ENCODE measurements at places on chromosomes 6 and 20.
A peak's percentile ranks its signal among the peaks of the same experiment; 100 is the strongest.

- no peak for DNase-seq
Measured at GRCh38 chr6:136252441-136252840, 2.3 kb upstream of the MTFR2 start.

- peak; percentile 71 for DNase-seq
Measured at GRCh38 chr6:10429638-10430427, 15.0 kb upstream of the TFAP2A start.

DNA sequence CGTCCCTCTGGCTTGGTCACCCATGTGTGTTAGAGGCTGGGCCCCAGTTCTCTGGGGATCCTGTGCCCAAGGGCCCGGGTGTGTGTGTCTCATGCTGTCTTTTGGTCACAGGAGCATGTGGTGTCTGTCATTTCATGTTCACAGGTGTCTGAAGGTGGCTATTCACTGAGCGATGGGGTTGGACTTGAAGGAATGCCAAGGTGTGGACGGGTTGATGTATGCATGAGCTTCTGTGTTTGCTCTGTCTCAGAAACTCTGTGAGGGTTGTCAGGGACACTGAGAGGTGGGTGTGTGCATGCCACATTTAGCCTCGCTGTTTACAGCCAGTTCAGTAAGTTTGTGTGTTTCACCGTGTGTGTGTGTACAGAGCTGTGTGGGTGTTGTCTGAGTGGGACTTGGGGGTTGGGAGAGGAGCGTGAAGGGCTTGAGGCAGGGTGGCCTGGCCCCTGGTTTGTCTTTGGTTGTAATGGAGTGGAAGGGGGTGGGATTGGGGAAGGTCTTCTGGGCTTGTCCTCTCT, 1.2 kb downstream of the DDR1 start:
- DNase-seq = no peak

DNA sequence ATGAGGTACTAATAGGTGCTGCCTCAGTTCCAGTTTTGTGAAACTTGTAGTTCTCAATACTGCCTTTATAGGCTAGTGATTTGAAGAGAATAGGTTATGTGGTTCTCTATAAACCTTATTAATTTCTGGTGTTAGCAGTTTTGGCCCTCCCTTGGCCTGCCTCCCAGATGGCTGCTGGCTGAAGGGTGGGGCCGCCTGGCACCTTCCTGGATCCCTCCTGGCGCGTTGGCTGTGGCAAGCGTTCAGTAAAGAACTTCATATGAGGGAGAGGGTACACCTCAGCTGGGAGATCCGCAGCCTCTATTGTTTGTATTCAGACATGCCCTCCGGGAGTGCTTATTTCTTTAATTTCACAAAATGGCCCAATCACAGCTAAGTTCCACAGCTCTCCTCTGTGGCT, 51.9 kb downstream of the FAM120B start:
- DNase-seq = no peak

GRCh38 chr20:63402860-63403220, 41.7 kb upstream of the CHRNA4 start:
- DNase-seq = no peak

DNA sequence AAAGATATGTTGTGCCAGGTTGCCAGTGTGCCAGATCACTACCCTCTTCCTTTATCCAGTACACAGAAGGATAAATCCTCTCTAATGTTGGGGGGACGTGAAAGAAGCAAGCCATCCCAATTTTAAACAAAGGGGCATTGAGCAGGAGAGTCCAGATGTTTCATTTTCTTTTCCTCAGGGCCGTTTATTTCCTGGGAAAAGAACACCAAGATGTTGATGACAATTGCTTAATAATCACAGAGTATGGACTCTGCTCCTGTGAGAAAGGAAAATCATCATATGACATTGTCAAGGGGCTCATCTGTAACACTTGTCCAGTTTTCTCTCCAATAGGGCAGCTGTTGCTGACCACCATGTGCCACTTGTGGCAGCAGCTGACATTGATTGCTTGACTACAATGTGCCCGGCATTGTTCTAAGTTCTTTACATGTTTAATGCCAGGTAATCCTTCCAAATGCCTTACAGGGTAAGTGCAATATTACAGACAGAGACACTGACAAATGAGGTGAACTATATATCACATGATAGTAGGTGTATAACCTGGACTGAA, 161.4 kb downstream of the CD109 start:
- no peak for DNase-seq

- no peak for DNase-seq
Measured at GRCh38 chr6:82741325-82741995, 324.2 kb downstream of the UBE3D start.

- DNase-seq = no peak
Measured at GRCh38 chr6:141265756-141266623, 866.7 kb upstream of the GJE1 start.

DNA sequence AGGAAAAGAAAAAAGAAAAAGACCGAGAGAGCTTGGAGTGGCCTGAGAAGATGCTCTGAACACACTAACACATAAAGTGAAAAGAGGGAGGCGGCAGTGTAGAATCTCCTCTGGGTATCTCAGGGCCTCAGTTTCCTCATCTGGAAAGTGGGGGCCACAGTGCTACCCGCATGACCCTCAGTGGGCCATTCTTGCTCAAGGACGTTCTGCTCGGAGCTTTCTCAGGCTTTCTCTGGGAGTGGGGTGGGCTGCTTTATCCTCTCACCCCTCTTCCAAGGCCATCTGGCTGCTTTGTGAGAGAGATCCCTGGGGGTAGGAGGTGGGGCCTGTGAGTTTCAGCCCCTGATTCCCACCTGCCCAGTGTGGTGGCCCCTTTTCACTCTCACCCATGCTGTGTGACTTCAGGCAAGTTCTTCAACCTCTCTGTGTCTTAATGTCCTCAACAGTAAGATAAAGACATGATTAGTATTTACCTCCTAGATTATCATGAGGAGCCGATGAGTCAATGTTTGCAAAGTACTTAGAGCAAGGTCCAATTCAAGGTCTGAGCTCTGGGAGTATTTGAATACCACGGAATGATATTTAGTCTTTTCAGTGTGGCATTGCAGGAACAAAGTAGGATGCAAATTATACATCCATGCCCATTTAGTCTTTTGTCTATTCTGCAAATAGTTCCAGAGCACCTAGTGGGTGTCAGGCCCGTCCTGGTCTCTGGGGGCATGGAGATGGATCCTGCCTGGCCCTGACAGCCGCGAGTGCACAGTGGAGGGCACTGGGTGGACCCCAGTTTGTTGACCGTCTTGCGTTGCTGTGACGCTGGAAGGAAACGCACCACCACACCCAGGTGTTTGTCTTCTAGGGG, 34.3 kb downstream of the SRC start:
- DNase-seq = no peak

- no peak for DNase-seq
Measured at GRCh38 chr6:143692696-143693095, 14.9 kb downstream of the PHACTR2 start.

DNA sequence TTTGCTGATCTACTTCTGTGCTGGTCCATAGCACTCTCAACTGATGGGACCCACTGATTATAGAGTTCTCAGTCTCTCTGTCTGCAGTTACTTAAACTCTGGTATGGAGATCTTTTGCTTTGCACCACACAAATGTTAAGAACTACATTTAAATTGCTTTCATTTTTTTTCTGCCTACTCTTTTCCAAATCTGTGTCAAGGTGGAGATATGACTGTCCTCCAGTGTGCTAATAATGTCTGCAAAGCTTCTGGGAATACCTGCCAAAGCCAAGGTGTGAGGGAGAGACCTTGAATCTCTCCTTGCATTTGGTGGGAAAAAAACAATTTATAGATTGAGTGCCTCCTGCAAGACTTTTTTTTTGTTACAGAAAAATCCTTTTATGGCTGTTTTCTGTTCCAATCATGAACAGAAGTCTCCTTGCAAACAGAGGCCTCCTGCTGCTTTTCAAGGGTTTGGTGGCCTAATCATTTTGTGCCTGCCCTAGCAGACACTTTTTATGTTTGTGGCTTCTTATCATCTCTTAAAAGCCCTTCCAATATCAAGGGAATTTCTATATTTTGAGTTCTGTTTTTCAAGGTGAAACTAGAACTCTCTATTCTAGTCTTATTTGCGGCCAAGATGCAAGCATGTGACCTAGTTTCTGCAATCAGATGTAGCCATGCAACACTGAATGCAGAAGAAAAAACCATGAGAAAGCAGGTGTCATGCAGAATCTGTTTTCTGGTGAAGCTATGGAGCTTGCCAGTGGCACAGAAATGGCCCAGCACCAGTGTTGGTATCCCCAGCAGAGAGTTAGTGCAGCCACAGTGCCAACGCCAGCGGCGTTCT, 23.2 kb upstream of the AKIRIN2 start:
- DNase-seq = no peak

DNA sequence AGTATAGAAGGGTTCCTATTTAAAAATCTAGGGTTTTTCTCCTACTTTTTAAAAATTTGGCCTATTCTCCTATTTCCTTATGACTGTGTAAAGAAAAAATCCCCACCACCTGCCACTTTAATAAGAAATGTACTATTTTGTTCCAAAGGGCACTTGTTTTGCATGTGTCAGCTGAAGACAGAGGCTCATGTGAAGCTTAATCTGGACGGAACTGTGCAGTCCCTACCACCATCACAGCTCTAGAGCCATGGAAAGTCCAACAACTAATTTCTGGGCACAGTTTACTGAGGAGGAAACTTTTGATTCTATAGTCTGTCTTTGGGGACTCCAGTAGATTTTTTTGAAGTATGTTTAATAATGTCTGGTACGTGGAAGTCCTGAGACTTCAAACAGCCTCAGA, 60.0 kb upstream of the AHI1 start:
- DNase-seq = no peak

DNA sequence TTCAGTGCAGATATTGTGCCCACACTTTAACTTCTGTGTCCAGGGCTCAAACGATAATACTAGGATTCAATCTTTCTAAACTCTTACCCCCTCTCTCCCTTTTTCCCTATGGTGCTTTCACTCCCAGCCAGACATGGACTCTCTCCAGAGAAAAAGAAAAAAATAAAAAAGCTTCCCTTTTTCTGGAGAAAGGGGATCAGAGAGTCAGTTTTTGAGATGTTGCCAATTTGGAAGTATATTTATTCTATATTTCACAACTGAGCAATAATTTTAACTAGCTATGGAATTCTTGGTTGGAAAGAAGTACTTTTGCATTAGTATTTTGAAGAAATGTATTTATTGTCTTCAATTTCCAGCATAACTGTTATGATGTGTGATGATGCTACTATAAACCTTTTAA, 72.2 kb upstream of the ZFP64 start:
- no peak for DNase-seq

- DNase-seq = no peak
Measured at GRCh38 chr6:149405823-149406765, 6.0 kb downstream of the SUMO4 start.

GRCh38 chr20:41145821-41146620, 8.7 kb downstream of the PLCG1 start:
- DNase-seq = peak; percentile 57

GRCh38 chr6:88856566-88856965, 106.9 kb downstream of the RNGTT start:
- DNase-seq = no peak

GRCh38 chr20:58713801-58714339, 21.3 kb downstream of the NPEPL1 start:
- peak; percentile 8 for DNase-seq

GRCh38 chr6:158168040-158168289, at the start of gene SERAC1:
Gene SERAC1, minus strand, starts transcription at chr6:158168262. Its CDS starts 9,899 bp downstream, at chr6:158158363.
- DNase-seq = no peak

GRCh38 chr20:43961116-43961515, 46.5 kb downstream of the TOX2 start:
- DNase-seq = no peak

DNA sequence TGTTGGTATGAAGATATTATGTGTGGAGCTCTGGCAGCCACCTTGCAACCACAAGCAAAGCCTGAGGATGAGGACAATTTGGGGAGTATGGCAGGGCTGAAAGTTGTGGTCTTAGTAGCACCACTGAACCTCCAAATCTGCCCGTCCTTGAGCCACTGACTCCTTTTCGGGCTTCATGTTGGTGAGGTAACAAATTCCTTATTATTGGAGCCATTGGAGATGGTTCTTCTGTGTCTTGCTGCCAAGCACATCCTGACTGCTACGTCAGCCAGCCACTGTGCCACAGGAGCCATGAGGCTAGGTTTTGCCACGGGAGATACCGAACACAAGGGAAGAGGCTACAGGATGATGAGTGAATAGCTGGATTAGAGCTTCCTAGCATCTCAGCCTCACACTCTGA, 201.6 kb downstream of the BMP7 start:
- no peak for DNase-seq

GRCh38 chr6:114430534-114431124, 87.8 kb upstream of the HS3ST5 start:
- no peak for DNase-seq

- no peak for DNase-seq
Measured at GRCh38 chr20:12916699-12917098, 92.1 kb upstream of the SPTLC3 start.

DNA sequence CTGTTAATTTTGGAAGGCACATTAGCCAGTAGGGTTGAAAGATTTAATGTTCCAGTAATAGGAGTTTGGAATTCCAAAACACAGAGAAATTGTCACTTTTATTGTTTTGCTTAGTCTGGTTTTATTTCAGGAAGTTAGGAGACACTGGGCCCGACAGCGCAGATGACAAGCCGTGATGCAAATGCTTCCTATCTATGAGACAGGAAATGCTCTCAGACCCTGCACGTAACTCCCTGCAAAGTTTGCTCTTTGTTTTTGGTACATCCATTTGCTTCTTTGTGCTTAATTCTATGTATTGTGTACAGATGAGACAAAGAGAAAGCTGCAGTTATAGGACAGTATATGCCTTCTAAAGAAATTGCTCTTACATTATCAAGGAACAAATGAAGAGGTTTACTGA, 201.6 kb upstream of the SGK1 start:
- no peak for DNase-seq

DNA sequence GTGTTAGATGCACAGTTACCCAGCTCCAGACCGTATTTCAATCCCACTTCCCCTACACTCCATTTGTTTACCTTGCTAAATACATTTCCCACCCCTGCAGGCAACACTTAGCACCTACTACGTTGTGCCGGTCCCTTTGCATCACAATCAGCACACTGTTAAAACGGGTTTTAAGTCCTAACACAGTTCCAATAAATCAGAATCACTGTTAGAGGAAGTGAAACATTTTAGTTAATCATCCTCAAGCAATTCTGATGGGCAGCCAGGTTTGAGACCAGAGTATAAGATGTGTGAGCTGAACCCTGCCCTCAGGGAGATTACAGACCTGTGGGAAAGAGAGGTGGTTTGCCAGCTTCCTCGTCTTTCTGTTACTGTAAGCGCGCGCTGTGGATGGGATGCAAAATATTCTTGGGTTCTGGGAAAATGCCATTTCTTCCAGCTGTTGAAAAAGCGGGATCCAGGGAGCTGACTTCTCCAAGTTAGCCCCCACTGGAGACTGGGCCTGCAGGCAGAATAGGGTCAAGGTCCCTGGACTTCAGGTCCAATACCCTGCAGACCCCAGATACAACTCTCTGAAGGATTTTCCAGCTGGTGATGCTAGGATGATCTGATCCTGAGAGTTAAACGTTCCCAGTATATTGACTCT, 3.1 kb downstream of the ZCCHC3 start:
- no peak for DNase-seq
